ENCODE measurements at places on chromosomes 13 and 19.

DNA sequence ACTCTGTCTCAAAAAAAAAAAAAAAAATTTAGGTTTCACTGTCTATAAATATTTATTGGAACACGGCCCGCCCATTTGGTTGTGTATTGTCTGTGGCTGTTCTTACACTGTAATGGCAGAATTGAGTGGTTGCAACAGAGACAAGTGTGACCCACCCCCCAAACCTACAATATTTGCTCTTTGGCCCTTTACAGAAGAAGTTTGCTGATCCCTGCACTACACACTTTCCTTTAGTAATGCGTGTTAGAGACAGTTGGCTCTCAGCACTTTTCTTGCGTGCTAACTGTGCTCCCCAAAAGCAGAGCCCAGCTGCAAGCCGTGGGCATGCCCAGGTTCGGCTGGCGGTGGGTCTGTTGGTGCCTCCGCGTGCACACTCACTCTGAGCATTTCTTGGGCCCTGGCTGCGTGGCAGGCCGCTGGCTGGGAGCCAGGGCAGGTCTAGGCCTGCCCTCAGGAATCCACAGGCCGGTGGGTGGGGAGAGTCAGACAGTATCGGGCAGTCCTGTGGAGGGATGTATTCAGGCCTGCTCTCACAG is 72.6 kb downstream of the SIPA1L3 start:
- DNase-seq: no peak

DNA sequence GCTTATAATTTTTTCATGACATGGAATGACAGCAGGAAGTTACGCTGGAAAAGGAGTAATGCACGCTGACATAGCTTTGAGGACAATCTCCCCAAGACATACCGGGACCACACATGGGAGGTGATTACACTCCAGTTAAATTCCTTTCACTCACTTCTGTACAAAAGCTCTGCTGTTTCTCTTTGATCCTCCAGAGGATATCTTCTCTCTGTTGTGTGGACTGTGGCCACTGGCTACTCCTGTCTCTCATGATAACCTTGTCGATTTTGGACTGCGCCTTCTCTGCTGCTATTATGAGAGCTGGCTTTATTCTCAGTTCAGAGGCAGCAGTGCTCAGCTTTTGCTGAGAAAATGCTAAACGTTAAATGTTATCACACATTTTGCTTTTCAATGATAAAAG is 464.6 kb downstream of the FGF9 start:
- DNase-seq: no peak

DNA sequence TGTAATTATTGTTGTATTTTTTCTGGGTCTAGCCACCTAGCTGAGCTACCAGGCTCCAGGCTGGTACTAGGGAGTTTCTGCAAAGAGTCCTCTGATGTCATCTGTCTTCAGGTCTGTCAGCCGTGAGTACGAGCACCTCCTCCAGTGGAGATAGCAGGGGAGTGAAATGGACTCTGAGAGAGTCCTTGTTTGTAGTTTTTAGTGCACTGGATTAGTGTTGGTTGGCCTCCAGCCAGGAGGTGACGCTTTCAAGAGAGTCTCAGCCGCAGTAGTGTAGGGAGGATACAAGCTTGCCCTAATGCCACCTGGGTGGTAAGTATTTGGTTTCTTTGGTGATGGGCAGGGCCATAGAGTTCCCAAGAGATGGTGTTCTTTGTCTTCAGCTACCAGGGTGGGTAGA is 384.8 kb downstream of the SLC7A1 start:
- DNase-seq: no peak

GRCh38 chr13:37288057-37288720 is 182.7 kb upstream of the CSNK1A1L start:
- peak; percentile 52 for DNase-seq

DNA sequence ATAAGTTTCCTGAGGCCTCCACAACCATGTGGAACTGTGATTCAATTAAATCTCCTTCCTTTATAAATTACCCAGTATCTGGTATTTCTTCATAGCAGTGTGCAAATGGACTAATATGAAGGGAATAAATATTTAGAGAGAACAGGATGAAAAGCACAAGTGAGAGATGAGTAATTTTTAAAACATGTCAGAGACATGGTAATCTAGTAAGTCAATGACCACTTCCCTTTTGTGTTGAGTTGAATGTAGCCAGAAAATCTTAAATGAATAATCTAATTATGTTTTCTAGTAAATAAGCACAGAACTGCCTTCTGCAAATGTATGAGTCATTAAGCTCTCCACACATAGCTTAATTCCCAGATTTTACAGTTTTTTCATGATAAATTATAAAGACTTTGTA is 524.1 kb upstream of the SLITRK5 start:
- DNase-seq: no peak

- peak; percentile 61 for DNase-seq
Measured at GRCh38 chr19:10390652-10391286, 10.4 kb upstream of the TYK2 start.

- no peak for DNase-seq
Measured at GRCh38 chr19:30587869-30588268, 215.7 kb downstream of the ZNF536 start.

DNA sequence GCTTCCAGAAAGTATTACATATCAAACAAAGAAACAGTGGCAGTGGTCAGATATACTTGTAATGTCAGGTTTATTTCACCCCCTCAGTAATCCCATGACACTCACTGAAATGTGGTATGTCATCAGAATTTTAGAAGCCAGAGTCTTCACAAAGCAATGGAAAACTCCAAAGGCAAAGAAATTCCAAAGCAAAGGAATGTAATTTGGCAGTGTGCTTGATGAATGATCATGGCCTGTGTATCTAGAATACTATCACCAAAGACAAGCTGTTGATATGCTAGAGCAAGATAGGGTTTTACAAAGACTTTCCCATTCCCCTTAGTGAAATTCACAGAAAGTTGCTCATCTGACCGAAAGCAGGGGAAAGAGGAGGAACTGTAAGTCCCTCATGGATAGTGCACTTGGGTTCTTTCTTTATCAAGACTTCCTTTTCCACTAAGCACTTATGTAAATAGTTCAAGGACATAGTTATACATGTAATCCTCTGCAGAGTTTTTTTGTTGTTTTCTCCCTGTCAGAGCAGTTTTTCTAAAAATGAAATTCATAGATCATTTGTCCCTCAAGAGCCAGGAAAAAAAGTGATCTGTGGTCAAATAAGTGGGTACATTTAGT is 243.4 kb downstream of the NHLRC3 start:
- DNase-seq: no peak

DNA sequence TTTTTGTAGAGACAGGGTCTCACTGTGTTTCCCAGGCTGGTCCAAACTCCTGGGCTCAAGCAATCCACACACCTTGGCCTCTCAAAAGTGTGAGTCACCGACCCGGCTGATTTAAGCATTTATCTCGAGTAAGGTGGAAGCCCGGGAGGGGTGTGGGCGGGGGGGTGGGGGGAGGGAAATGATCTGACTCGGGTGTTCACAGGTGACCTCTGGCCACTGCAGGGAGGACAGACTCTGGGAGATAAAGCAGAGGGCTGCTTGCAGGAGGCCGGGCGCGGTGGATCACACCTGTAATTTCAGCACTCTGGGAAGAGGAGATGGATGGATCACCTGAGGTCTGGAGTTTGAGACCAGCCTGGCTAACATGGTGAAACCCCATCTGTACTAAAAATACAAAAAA is 7.9 kb downstream of the DENND1C start:
- DNase-seq: no peak

- no peak for DNase-seq
Measured at GRCh38 chr13:51820016-51820597, 16.1 kb upstream of the DHRS12 start.

DNA sequence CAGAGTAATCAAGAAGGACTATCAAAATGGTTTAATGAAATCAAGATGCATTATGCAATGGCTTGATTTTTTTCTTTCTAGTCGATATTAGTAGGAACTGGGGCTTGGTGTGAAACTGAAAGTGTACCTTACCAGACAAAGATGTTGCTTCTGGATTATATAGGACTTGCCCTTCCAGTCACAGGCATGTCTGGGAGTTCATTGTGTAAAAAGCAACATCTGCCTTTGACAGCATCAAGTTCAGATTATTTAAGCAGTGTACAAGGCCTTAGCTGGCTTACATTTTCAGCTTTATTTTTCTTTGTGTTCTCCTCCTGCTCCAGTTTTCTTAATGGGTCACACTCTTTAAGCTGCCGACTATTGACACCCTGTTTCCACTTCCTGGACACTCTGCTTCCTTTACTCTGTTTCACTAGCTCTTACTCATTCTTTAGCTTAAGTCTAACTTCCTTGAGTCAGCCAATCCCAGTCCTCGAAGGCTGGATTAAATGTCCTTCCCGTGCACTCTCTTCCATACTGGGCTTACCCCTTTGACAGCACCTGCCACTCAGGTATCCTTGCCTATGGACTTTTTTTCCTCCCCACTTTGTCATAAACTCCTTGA is 29.4 kb upstream of the OLFM4 start:
- DNase-seq: no peak

Data from right hindlimb (tissue), 1 donor.